Spleen (tissue), 13 donors: ENCODE measurements at places on chromosomes 12 and 14. TPM values are rescaled to one million over a fixed set of nuclear protein-coding genes. Genes with fewer than 3 reads are reported as not detected.
A peak's percentile ranks its signal among the peaks of the same experiment; 100 is the strongest.

The NFYB gene
- 23.9 TPM for total RNA-seq

The PHLDA1 gene
- 9.3 TPM for total RNA-seq

The TMEM119 gene
- 14.1 TPM for total RNA-seq

The LRFN5 gene
- total RNA-seq = 1.6 TPM

The CCDC196 gene
- total RNA-seq = not detected

The TMEM106C gene
- total RNA-seq = 121 TPM

- no peak for DNase-seq
These were observed 11.0 kb downstream of the IRAK3 start for GRCh38 chr12:66199831-66200509.

DNA sequence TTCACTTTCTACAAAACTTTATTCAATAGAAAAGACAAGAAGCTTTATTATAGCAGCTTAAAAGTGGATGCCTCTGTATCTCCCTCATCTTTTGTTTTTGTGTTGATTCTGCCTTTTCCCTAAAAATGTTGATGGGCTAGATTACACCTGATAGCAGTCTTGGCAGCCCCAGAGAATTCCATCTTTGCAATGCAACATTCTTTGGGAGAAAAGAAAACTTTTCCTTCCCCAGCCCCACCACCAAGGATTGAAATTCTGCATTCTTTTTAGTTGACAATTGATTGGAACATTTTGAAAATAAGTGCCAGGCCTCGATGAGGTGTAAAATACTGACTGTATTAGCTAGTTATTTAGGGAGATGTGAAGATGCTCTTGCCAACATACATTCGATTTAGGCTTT, 306.8 kb upstream of the G2E3 start:
- DNase-seq = no peak

GRCh38 chr14:75626863-75627262, 33.8 kb downstream of the ERG28 start:
- no peak for DNase-seq

DNA sequence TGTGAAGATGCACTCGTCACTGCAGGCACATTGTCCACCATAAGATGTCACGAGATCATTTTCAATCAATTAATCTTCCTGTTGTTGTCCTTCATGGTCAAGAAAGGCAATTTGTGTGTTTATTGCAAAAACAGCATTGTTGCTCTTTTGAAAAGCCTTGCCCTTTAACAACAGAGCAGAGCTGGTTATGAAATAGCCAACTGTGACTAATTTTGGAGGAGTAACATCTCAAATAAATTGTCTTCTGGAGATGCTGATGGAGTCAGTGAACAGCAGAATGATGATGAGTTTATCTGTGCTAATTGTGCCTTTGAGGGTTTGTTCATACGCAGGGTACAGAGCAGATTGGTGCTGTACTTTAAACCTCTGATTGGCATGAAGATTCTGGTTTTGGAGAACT, 88.3 kb upstream of the E2F7 start:
- no peak for DNase-seq

- no peak for DNase-seq
These were observed 1110.6 kb downstream of the SLC6A15 start for GRCh38 chr12:83801972-83802371.

DNA sequence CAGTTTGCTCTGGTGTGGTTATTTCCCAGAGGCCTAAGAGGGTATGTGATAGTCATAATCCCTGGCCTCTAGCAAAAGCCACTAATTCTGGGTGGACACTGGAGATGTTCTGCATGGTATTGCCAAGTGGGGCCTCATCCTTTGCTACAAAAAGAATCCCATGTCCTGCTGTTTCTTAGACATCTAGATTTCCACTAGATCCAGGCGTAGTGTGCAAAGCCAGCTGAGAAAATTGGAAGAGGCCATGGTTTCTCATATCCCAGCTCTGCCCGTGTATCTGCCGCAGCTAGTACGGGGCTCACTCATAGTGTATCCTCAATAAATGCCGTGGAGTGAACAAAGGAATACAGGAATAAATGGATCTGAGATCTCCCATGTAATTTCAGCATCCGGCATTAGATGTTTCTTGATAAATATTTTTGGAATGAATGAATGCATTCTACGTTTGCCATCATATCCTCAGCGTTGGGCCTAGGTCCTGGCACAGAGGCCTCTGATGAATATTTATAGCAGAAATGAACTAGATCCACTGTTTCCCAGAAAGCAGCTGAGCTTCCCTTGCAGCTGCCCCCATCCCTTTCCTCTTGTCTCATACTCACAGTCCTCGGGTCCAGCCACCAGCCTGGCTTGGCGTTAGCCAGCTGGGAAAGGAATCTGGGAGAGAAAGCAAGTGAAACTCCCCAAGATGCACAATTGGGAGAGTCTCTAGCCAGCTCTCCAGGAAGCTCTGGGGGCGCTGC, 76.3 kb upstream of the NOS1 start:
- DNase-seq = no peak

- DNase-seq = peak; percentile 72
These were observed 379.6 kb downstream of the LRIG3 start for GRCh38 chr12:58540480-58541299.

GRCh38 chr14:63922696-63923421, 70.1 kb downstream of the SYNE2 start:
- no peak for DNase-seq

DNA sequence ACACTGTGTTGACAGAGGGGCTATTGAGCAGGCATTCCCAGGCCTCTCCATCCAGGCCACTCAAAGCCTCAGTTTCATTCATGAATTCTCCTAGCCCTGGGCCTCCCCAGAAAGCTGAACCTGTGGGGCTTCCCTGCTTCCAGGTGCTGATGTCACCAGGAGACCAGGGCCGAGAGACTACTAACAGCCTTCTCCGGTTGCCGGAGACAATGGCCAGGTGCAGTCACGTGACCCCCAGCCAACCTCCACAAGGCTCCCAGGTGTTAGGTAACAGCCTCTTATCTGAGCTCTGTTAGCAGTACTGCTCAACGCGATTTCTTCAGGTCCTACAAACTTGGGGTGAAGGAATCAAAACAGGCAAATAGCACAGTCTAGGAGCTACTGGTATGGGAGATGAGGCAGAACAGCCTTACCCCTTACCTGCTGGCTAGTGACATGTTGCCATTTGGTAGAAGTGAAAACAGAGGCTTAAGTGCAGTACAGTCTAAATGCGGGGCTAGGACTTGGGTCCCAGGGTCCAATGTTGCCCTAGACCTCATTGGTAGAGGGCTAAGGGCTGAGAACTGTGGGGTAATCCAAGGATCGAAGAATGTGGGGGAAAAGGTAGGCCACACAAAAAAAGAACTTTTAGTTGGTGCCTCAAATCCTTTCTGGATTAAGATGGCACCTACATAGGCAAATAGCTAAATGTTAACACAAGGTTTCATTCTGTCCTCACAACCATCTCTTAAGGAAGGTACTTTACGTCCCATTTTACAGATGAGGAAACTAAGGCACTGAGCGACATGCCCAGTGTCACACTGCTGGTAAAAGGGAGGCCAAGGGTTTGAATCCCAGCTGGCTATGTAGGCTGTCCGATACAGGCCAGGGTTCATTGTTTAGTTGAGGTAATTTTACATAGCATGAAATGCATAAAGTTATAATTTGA, 3.8 kb downstream of the CCDC88C start:
- DNase-seq = peak; percentile 78

DNA sequence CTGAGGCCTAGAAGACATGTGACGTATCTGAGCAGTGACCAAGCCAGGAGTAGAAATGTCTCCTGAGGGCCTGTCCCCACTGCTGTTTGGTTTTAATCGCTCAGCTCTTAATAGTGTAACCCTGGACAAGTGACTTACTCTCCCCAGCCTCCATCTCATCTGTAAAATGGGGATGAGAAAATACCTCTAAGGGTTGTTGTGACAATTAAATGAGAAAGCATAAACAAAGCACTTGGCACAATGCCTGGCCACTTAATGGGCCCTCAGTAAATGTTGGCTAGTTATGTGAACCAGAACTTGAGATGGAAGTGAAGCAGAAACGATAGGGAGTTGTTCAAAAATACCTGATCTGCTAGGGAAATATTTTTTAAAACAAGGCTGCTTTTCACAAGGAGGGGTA, 58.2 kb downstream of the HMGA2 start:
- DNase-seq = no peak

DNA sequence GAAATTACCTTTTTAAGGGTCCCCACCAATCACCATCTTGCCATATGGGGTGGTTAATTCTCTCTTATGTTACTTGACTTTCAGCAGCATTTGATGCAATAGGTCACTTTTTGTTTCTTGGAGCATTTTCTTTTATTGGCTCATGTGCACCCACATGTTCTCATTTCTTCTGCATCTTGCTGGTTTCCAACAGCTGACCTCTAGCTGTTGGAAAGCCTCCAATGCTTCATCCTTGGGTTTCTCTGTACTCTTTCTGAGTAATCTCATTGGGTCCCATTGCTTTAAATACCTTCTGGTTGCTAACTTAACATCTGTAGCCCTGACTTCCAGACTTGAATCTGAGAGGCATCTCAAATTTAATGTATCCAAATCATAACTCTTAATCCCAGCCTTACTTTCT, 116.8 kb downstream of the CRADD start:
- no peak for DNase-seq

GRCh38 chr12:95227818-95228356, 10.3 kb downstream of the VEZT start:
- DNase-seq = no peak

DNA sequence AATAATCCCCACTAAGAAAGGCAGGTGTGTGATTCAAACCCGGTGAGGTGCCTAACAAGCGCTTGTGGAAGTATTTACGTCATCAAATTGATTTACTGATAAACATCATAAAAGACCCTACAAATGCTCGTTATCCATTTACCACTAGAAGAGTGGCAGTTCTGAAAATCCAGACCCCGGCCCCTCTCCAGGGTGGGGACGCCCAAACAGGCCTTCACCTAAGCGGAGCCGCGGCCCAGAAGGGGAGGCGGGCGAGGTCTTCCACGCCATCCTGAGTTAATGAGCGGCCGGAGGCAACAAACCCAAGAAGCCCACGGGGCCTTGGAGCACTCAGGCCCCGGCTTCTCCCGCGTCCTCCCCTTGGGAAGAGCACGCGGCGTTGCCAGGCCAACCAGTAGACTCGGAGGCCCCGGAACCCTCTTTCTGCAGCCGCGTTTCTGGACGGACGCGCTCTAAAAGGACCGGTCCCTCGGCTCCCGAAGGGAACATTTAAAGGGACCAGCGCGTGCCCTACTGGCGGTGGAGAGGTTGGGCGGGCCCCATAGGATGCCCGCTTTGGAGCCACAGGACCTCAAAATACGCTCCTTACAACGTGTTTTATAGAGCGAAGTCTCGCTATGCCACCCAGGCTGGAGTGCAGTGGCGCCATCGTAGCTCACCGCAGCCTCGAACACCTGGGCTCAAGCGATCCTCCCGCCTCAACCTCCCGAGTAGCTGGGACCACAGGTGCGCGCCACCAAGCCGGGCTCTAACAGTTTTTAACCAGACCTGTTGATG, 3.5 kb downstream of the PTPN21 start:
- DNase-seq = peak; percentile 86

- DNase-seq = no peak
These were observed 13.7 kb upstream of the PLEKHH1 start for GRCh38 chr14:67519406-67519805.

- DNase-seq = no peak
These were observed 46.6 kb downstream of the SLC17A8 start for GRCh38 chr12:100403446-100403845.

DNA sequence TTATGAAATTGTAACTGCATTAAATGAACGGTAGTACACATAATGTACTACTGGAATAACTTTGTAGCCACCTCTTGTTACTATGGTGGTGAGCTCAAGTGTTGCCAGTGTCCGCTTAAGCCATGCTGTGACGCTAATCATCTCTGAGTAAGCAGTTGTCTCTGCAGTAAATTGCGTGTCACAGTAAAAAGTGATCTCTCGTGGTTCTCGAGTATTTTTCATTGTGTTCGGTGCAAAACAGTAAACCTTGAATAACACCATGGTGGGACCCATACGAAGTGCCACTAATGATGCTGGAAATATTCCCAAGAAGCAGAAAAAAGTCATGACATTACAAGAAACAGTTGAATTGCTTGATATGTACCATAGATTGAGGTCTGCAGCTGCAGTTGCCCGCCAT, 524.8 kb downstream of the SOX5 start:
- no peak for DNase-seq

GRCh38 chr12:64587447-64587846, 22.8 kb upstream of the RASSF3 start:
- no peak for DNase-seq

GRCh38 chr12:89098441-89099112, 253.7 kb downstream of the DUSP6 start:
- DNase-seq = no peak

- no peak for DNase-seq
These were observed 130.8 kb upstream of the FLRT2 start for GRCh38 chr14:85399186-85399585.

DNA sequence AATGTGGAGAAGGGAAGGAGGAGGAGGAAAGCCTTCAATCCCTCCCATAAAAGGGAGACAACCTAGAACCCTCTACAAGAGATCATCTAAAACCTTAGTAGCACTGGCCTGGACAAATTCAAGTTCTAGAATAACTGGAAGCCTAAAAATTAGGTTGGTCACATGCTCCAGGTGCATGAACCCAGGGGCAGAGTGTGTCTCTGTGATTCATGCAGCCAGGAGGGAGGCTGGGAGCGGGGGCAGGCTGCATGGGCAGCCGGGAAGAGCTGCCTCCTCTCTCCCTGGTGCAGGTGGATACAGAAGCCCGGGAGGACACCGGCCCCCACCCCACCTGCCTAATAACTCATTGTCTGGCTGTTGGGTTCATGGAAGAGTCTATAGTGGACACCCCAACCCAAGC, 38.6 kb downstream of the CCDC85C start:
- DNase-seq = no peak

- DNase-seq = peak; percentile 75
These were observed 94.7 kb upstream of the GSC start for GRCh38 chr14:94864387-94865195.

GRCh38 chr12:92193846-92194245, 48.2 kb upstream of the BTG1 start:
- DNase-seq = no peak

DNA sequence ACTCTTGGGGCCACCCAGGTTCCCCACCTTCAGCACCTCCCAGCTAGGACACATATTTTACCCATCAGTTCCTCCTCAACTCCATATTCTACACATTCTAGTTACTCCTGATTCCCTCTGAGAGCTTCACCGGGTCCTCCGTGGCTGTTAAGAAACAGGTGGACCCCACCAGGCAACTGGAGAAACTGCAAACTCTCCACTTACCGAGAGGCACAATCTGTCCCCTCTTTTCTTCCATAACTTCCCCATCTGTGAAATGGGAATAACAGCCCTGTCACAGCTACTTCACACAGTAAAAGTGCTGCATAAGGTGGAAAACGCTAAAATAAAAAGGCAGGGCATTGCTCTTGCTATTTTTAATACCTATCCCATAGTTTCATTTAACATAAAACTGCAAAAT, 1.5 kb downstream of the SLC7A8 start:
- no peak for DNase-seq
